ENCODE measurements at places on chromosomes 3 and 15. TPM values are rescaled to one million over a fixed set of nuclear protein-coding genes. Genes with fewer than 3 reads are reported as not detected.

DNA sequence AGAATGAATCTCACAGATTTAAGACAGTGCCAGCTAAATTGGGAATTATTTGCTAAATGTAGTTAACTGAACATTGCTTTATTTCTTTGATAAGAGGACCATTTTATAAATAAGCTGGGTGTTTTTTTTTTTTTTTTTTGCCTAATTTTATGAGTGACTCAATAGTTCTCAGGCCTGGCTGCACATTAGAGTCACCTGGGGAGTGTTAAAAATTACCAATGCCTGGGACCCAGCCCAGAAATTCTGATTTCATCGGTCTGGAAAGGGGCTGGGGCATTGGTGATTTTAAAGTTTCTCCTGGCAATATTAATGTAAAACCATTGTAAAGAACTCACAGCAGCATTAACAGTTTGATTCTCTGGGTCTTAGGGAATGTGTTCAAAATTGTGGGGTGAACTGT, 51.2 kb upstream of the PHLDB2 start:
- DNase-seq: no peak

GRCh38 chr3:162134571-162134970, 638.0 kb downstream of the OTOL1 start:
- DNase-seq: no peak

ISG20 gene
- total RNA-seq: 34.9 TPM

C15orf39 gene
- 33.3 TPM for total RNA-seq

CAMP gene
- not detected for total RNA-seq

All from upper lobe of right lung (tissue), 1 donor.